ENCODE measurements at places on chromosomes 1 and 21.
A peak's percentile ranks its signal among the peaks of the same experiment; 100 is the strongest.

GRCh38 chr1:204419064-204419403, 7.4 kb upstream of the PPP1R15B start:
- no peak for DNase-seq

GRCh38 chr1:10509809-10510509, 35.2 kb downstream of the PEX14 start:
- no peak for DNase-seq

DNA sequence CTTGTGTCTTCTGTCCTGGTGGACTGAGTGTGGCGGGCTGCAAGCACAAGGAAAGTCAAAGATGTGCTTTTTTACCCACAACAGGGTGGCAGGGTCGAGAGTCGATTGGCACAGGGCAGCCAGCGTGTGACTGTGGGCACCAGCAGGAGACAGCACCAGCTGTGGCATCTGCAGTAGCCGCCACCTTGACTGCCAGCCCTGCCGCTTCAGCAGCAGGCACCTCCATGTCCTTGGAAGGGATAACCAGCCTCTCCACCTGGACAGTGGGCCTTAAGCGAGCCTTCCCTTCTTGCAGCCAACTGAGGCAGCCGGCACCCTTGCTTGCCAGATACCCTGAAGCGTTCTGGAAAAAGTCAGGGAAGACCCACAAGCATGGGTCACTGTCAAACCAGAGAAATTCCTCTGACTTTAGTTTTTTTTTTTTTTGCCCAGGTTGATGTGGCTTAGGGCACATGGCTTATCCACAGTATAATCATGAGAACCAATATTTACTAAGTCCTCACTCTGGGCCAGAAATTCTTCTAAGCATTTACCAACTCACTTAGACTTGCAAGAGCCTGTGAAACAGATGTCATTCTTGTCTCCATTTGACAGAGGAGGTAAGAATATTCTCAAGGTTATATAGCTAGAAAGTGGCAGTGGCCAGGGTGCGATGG, 30.1 kb upstream of the PTGFRN start:
- no peak for DNase-seq

- DNase-seq: no peak
Measured at GRCh38 chr1:205069371-205070125, 14.7 kb downstream of the TMEM81 start.

GRCh38 chr1:168939110-168939946, 167.2 kb upstream of the ATP1B1 start:
- DNase-seq: no peak

DNA sequence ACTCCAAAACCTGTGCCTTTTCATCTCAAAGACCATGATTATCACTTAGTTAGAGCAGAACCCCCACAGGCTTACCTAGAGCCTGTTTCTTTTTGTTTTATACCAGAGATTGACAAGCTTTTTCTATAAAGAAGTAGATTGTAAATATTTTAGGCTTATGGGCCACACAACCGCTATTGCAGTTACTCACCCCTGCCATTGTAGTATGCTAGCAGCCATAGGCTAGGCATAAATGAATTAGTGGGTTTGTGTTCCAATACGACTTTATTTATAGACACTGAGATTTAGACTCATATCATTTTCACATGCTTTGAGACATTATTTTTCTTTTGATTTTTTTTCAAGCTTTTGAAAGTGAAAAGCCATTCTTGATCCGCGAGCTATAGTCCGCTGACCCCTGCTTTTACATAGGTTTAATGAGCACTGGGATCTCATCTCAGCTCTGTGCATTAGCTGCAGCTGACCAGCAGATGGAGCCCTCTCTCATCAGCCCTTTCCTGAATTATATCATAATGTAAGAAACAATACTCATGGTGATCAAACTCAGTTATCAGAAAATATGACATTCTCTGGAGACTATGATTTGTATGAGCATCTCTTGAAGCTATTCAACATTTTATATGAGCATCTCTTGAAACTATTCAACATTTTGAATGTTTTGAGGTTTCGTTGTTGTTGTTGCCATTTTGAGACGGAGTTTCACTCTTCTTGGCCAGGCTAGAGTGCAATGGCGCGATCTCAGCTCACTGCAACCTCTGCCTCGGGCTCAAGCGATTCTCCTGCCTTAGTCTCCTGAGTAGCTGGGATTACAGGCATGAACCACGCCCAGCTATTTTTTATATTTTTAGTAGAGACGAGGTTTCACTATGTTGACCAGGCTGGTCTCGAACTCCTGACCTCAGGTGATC, 111.9 kb upstream of the L1TD1 start:
- peak; percentile 45 for DNase-seq

- DNase-seq: no peak
Measured at GRCh38 chr21:43269957-43270705, 101.3 kb downstream of the CRYAA start.

- DNase-seq: no peak
Measured at GRCh38 chr1:159009704-159010361, at the start of gene IFI16. IFI16 (plus strand) TSS chr1:159009907; CDS start chr1:159014681, 4,774 bp downstream.

DNA sequence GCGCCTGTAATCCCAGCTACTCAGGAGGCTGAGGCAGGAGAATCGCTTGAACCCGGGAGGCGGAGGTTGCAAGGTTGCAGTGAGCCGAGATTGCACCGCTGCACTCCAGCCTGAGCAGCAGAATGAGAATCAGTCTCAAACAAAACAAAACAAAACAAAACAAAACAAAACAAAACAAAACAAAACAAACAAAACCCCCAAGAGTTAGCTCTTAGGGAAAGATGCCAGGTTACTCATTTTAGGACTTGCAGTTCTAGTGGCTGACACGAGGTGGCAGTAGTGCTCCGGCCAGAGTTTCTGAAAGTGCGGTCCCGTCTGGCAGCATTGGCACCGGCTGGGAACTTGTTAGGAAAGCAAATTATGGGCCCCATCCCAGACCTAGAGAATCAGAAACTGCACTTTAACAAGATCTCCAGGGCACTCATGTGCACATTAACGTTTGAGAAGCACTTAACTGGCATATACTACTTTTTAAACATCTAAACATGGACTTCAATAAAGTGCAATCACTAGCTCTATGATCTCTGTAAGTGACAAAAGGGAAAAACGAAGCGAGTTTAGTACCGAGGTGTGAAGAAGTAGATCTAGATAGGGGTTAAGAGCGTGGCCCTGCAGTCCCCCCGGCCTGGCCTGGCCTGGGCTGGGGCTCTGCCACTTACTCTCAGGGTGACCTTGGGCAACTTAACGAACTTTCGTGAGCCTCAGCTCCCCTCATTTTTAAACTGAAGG, 41.9 kb upstream of the TNFRSF1B start:
- DNase-seq: peak; percentile 65

- DNase-seq: no peak
Measured at GRCh38 chr1:40851643-40852042, 10.5 kb downstream of the CITED4 start.

GRCh38 chr1:236204039-236204438, 61.7 kb downstream of the GPR137B start:
- DNase-seq: no peak

DNA sequence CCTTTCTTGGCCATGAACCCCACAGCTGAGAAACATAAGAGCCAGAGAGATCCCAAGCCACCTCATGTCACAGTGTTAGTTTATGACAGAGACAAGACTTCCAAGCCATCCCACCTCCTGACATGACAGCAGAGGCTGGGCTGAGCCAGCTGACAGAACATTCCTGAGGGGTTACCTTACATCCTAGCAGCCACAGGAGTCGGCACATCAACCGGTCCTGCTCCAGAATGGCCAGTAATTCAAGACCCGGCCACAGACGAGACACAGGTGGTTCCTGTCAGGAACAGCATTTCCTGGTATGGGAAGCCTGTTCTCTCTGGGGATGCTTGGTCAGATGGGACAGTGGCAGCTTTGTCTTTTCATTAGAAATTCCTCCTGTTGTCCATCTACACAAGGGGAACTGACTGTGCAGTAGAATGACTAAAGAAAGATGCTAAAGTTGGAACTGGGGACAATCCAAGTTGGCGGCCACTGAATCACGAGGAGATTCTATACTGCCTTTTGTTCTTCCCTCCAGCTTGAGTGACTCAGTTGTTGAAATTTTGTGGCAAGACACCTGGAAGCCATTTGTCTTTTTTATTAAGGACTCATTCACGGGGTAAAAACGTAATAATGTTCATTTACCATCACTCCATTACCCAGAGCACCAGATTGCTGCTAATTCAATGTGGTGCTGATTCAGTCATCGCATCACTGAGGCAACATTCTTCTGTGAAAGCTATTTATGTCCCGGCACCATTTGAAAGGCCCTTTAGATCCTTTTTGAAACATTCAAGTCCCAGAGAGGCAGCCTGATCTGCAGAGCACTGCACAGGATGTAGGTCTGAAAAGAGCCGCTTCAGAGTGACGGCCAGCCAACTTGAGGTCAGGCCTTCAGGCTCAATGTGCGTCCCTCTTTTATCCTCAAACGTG, 37.2 kb upstream of the NPL start:
- no peak for DNase-seq

GRCh38 chr1:221188458-221188857, 309.2 kb downstream of the HLX start:
- no peak for DNase-seq

All from H9 (cell line).